AG09319 (cell line): ENCODE measurements at places on chromosomes 13 and 19.

- DNase-seq, result no peak
Observed at GRCh38 chr19:19500975-19501644, 14.2 kb downstream of the TSSK6 start.

GRCh38 chr13:89181041-89181440 is 1509.9 kb downstream of the SLITRK5 start:
- DNase-seq, result no peak

GRCh38 chr13:55534306-55534705 is 1606.4 kb upstream of the PRR20A start:
- DNase-seq, result no peak

DNA sequence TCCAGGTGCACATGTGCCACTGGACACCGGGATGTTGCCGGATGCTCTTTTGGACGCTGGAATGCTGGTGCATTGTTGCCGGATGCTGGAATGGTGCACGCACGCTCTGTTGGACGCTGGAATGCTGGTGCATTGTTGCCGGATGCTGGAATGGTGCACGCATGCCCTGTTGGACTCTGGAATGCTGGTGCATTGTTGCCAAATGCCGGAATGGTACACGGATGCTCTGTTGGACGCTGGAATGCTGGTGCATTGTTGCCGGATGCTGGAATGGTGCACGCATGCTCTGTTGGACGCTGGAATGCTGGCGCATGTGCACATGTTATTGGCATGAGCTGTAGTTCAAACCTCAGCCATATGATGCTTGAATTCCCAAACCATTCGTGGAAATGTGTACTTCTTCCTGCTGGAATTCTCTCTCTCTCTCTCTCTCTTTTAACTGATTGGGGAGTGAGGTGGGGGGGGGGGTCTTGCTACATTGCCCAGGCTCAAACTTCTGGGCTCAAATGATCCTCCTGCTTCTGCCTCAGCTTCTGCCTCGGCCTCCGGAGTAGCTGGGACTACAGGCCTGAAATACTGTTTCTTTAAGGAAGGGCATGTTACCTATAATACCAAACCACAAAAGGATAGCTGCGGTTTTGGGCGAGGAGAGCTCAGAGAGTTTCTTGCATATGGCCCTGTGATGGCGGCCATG is 1.2 kb upstream of the MCF2L start:
- DNase-seq, result no peak

DNA sequence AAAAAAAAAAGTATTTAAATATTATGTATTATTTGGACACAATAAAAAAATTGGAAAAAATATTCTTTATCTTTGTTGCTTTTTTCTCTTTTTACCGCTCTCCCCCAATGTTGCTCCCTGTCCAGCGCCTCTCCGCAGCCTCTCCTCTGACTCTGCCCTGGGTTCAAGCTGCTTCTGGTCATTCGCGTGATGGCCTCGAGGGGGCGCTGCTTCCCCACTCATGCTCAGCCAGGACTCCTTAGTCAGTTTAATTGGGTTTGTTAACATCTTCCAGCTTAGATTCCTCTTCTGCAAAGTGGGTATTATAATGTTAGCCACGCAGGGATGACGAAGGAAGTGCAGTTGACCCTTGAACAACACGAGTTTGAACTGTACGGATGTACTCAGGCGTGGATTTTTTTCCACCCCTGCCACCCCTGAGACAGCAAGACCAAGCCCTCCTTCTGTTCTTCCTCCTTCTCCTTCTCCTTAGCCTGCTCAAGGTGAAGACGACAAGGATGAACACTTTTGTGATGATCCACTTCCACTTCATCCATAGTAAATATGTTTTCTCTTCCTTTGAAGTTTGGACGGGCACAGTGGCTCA is 4.9 kb upstream of the NWD1 start:
- DNase-seq, result no peak
